ENCODE measurements at places on chromosomes 1 and 21. TPM values are rescaled to one million over a fixed set of nuclear protein-coding genes. Genes with fewer than 3 reads are reported as not detected.

DNA sequence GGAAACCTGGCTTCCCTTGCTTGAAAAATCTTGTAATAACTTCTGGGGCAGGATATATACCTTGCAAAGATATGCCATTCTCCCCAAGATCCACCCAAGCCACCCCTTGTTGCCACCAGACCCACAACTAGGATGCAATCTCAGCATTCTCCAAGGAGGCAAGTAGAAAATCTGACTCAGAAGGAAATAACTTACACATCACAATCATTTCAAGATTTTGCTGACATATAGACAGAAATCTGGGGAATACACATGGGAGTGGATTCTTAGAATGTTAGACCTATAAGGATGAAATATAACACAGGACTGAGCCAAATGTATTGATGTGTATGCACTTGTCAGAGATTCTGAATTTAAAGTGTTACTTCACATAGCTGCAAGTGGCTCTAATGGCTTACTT, 14.8 kb upstream of the ZDHHC18 start:
- no peak for DNase-seq

DNA sequence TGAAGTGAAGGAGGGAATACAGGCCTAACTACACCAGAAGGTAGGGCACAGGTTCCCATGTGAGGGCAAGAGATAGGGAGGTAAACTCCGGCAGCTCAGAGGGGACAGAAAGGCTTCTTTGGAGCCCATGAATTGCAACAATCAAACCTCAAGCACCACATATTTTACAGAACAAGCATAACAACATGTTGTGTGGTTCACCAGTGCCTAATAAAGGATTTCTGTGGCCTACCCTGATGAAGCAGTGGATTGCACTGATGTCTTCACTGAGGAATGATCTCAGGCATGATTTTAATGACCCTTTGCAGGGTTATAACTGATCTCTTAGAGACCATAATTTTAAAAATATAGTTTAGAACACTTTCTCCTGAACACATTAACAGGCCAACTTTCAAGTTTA, 77.4 kb downstream of the RUNX1 start:
- DNase-seq: no peak

DNA sequence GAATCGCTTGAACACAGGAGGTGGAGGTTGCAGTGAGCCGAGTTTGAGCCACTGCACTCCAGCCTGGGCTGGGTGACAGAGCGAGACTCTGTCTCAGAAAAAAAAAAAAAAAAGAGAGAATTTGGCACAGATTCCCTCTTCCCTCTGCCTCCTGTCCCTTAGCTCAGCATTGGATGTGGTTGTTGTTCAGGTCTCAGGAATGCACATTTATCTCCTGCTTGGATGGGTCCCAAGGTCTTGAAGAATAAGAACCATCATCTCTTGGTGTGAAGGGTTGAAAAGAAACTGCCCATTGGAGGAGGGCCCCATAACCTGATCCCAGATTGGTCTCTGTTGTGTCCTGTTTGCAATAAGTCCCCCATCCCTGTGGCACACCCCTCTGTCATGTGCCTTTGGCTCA, 34.9 kb downstream of the UBIAD1 start:
- no peak for DNase-seq

Gene ECM1
- total RNA-seq: 13.1 TPM

- DNase-seq: no peak
Observed at GRCh38 chr1:218813237-218813636, 360.4 kb upstream of the LYPLAL1 start.

DNA sequence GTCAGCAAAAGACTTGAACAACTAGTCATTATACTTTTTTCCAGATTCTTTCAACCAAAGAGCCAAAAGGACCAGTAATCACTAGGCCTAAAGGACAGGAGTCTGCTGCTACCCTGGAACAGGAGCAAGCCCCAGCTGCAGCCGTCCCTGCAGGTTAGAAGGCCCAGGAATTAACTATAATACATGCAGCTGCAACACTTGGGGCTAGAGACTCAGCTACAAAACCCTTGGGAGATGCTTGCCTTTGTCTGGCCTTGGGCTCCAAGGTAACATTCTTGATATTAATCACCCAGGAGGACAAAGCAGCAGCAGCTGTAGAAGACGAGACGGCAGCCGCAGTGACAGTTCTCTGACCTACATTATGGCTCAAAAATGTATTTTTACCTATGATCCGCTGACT, 841.2 kb upstream of the ADGRL4 start:
- no peak for DNase-seq

GRCh38 chr1:173393659-173394000, 83.5 kb upstream of the PRDX6 start:
- DNase-seq: no peak

Gene FMO1
- total RNA-seq: not detected
